ENCODE measurements at places on chromosomes 3 and 15.

DNA sequence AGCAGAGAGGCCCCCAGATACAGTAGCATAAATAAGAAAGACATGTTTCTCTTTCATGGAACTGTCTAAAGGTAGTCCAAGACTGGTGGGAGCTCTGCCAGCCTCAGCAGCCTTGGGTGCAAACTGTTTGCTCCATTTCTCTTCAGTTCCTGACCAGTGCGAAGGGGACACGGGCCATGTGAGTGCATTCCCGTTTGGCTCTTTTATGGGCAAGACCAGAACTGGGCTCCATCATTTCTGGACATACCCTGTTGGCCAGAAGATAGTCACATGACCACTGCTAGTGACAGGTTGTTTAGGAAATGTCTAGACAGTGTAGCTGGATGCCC lies 45.5 kb downstream of the CHCHD6 start:
- DNase-seq: no peak

- DNase-seq: no peak
Observed at GRCh38 chr3:196506687-196507086, 3.1 kb upstream of the RNF168 start.

DNA sequence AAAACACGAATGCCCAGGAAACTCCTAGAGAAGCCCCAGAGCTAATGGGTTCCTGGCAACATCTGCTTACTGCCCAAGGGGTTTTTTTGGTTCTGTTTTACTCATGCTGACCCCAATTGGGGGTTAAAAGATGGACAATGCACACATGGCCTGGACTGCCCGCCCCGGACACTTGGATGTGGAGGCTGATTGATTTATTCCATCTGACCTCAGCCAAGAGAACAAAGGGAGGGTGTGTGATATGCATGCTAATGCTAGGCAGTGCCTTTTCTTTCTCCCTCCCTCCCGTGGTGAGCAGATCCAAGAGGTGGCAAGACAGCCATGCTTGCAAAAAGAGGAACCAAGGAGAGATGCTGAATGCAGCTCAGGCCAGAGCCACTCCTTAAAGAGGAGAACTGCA lies 3.3 kb upstream of the LRTM1 start:
- DNase-seq: no peak

DNA sequence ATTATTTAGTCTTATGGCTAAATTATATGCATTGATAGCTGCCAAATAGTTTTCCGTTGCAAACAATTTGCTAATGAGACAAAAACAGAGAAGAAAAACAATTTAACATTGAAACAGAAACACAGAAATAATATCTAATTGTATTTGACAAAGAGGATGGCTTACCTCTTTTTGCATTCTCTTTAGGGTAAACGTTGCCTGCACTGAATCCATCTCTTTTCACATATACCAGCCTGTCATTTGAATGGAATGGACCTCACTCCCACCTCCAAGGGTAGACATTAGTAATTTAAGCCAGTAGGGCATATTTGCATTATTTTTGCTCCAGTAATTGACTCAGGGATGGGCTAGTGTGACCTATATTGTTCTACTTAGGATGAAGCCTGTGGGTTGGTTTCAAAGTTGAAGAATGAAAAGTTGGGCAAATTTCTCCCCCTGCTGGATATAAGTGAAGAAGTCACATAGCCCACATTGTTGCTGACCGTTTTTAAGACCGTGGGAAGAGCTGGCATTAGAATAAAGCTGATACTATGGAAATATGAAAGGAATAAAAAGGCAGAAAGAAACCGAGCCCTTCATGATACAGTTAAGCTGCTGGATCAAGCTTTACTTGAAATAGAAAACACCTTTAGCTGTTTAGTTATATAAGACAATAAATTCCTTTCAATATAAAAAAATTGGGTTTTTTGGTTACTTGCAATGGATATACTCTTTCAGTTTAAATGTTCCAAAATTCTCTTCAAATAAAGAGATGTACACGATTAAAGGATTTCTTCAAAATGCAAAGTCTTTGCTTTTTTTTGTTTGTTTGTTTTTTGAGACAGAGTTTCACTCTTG lies 26.9 kb downstream of the PIERCE2 start:
- peak; percentile 77 for DNase-seq

DNA sequence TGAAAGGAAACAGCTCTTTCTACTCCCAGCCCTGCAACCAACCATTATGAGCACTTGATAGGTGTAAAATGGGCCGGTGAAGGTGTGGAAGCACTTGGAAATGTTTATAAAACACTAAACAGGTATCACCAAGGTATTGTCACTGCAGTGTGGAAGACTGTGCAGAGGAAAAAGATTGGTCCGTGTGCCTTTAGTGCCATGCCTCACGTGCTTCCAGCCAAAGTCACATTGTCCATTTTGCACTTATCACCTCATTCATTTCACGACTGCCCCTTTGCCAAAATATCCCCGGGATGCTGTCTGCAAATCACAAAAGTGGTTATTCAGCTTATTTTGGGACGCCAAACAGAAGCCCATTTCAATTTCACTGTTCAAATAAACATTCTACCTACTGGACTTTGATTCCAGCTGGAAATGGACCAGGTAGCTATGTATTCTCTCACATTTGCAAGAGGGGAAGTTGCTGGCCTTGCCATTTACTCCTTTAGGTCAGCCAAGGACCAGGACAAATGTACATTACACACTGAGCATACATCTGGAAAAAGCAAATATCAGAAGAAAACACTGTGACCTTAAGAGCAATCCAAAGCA lies 58.4 kb downstream of the ARRDC4 start:
- no peak for DNase-seq

DNA sequence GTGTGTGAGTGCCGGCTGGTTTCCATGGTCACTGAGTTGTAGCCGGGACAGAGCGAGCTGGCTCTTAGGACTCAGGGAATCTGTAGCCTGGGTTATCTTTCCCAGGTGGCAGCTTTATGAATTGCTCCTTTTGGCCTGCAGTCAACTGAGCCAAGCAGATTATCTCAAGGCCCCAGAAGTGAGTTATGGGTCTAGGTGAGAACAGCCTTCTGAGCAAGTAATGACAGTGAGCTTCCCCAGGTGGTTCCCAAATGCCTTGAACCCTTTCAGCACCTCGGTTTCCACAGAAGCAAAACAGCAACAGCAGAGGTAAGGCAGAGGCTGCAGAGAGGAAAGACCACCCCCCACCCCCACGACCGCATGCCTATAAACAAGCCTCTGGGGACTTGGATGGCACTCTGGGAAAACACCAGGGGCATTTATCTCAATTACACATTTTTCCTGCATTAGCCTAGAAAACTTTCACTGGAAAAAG lies 56.7 kb upstream of the DGKG start:
- no peak for DNase-seq

GRCh38 chr3:109073116-109073515 lies 44.8 kb downstream of the MORC1 start:
- DNase-seq: no peak

DNA sequence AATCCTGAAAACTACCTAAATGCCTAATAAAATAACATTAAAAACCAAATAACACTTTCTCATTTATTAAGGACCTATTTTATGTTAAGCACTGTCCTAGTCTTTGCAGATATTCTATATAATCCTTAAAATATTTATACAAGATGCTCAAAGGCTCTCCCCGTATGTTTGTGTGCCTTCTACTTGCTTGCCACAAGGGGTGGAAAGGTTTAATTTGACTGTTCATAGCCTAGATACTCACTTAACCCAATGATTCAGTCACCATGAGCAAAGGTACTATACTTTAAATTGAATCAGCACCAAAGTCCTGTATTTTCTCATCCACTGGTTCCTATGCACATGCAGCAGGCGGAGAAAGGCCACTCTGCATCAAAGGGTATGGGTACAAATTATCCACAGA lies 32.0 kb downstream of the LSAMP start:
- DNase-seq: no peak

DNA sequence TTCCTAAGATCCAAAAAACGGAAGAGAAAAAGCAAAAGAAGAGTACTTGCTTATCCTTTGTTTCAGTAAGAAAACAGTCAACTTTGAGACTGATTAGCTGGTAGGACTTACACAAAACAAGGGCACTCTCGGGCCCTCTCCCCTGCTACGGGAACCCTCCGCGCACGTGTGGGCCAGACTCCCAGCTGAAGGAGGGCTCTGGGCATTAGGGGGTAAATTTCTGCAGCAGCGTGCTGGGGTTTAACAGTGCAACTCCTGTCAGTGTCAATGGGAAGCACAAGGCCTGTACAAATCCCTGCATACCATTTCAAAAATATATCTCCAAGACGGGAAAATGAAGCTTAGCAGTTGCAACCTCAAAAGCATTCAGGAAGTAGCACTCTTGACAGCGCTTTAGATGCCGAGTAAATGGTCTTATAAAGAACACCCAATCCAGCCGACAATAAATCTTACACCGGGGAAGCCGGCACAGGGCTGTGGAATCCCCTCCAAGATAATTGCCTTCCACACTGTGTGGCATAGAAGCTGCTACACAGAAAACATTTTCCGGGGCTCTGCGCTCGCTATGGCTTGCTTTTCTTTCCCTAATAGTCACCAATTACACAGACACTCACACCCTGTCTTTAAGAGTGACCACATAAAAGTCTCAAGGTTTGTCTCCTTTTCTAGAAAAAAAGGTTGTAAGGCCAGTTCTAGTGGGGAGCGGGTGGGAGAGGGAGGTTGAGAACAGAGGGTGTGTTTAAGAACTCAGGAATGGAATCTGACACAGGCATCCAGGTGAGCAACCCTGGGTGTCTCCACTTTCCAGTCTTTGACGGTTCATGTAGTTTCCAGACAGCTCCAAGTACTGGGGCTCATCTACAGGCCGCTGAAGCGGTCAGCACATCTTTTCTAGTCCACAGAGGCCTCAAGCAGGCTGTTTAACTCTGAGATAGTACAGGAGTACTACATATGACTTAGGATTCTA lies 512.7 kb downstream of the FOXP1 start:
- DNase-seq: no peak

Measured in activated CD4-positive, alpha-beta T cell treated with anti-CD3 and anti-CD28 coated beads, Interleukin-2, amount 10 ng/mL, durations not matched to agents 24 days and 14 days (primary cell).